ENCODE measurements at places on chromosomes 12 and 14. TPM values are rescaled to one million over a fixed set of nuclear protein-coding genes. Genes with fewer than 3 reads are reported as not detected.

Gene GDF3
- total RNA-seq, result not detected

Gene USP44
- 1.5 TPM for total RNA-seq

Gene GLIPR1L1
- not detected for total RNA-seq

Gene OAS2
- 327 TPM for total RNA-seq

DNA sequence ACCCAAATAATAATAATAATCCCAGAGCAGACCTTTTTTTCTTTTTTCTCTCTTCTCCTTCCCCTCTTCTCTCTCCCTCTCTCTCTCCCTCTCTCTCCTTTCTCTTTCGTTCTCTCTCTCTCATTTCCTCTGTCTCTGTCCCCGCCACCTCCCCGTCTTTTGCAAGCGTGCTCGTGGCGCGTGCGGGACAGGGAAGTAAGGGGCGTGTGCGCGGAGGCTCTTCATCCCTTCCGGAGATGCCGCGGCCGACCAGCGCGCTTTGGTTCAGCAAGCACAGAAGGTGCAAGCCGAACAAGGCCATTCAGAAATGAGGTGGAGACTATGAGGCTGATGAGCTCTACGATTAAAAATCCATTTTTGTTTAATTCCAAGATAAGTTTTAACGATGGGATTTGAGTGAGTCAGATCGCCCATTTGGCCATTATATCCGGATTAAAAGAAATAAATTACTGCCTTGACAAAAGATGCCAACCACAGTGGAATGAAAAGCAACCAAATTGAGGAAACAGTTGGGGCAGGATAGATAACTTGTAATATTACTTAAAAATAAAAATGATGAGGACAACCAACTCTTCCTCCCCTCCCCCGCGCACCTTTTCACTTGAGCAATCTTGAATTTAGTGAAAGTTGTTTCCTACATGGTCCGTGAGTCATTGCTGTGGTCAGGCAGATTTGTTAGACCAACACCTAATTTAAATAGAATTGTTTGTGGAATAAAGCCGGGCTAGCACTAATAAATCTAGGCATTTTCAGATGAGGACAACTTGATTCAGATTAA, 1.2 kb upstream of the AMIGO2 start:
- peak; percentile 65 for DNase-seq

DNA sequence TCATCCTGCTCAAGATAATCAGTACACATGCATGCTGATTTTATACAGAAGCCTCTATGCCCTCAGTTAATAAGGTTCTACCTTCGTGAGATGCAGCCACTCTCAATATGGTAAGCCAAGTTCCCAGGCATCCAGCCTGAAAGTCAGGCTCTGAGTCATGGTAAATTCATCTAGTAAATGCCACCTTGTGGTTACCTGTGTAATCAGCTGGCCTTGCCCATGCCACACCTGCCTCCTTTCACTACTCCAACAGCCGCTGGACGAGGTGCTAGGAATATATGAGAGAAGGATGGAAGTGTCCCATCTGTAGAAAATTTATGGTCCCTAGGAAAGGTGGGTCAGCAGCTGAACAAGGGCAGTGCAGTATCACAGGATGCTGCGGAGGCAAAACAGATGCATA, 207.3 kb downstream of the SSPN start:
- no peak for DNase-seq

DNA sequence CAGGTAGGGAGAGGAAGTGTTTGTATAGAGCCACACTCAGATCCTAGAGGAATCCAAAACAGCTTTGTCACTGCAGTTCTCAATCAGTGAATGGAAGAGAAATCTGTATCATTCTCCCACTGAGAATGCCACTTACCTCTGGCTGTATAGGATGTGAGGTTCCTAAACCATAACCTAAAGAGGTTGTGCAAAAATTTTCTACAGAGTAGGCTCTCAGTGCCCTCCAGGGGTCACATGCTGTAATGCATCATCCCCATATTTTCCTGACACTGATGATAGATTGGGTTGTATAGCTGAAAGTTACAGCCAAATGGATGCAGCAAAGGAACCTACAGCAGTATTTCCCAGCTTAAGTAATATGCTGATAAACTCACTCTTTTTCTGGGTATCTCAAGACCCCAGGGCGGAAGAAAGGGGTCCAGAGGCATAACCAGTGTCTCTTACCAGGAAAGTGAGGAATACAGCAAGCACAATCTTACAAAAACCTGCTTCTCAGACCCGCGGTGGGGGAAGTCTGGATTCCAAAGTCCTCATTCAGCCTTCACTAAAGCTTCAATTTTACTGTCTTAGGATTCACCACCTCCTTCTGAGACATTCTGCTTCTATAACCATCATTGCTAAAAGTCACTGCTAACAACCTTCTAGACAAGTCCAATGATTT, 3.8 kb downstream of the BCDIN3D start:
- peak; percentile 42 for DNase-seq

GRCh38 chr12:93381161-93381975, 3.6 kb downstream of the NUDT4 start:
- no peak for DNase-seq

GRCh38 chr12:22461786-22462185, 82.6 kb downstream of the C2CD5 start:
- DNase-seq, result no peak

DNA sequence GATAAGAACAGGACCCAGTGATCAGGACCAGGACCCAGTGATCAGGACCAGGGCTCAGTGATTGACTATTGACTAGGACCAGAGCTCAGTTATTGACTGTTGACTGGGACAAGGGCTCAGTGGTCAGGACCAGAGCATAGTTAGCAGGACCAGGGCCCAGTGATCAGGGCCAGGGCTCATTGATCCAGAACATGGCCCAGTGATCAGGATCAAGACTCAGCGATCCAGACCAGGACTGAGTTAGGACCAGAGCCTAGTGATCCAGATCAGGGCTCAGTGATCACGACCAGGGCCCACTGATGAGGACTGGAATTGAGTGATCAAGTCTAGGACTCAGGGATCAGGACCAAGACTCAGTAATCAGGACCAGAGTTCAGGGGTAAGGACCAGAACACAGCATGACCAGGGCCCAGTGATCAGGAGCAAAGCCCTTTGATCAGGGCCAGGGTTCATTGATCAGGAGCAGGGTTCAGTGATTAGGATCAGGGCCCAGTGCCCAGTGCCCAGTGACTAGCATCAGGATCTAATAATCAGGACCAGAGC, 176.0 kb downstream of the TMEM121 start:
- DNase-seq, result no peak
